Activated CD8-positive, alpha-beta memory T cell treated with anti-CD3 and anti-CD28 coated beads, Interleukin-2, amount 50 U/mL, for 4 hours (primary cell): ENCODE measurements at places on chromosomes 16 and 17.
A peak's percentile ranks its signal among the peaks of the same experiment; 100 is the strongest.

GRCh38 chr17:2928294-2928890 lies 132.2 kb downstream of the RAP1GAP2 start:
- DNase-seq: no peak

GRCh38 chr17:9468532-9468931 lies 107.1 kb downstream of the STX8 start:
- DNase-seq: no peak

GRCh38 chr16:31699601-31700000 lies 171.9 kb downstream of the AHSP start:
- no peak for DNase-seq

- no peak for DNase-seq
Measured at GRCh38 chr17:60086818-60087591, 8.3 kb upstream of the HEATR6 start.

- peak; percentile 22 for DNase-seq
Measured at GRCh38 chr17:81890447-81891302, 711 bp downstream of the ALYREF start.

GRCh38 chr17:8504460-8505207 lies 69.0 kb downstream of the NDEL1 start:
- DNase-seq: no peak

DNA sequence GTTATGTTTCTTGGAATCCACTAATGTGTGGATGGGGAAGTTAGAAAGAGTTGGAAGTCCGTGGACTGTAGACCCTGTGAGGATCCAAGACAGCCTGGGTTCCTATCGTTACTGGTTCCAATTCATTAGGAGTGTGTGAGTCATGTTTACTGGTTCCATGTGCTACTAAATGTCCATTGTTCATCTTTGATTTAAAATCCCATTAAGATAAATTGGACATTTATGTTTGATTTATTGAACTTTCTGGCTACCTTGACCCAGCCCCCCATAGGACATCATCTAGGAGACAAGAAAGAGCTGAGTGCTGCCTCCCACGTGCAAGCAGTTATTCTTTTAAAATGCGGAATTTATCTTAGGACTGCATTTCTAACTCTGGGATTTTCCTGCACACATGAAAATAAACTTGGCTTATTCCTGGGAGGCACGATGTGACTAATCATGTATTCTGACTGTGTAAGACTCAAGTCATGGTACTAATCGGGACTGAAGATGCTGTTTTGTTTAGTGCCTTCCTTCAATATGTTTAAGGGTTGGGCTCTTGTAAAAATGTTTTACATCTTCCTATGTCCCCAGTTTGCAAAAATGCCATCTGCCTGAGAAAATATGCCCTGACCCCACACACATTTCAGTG lies 53.4 kb downstream of the RGS9 start:
- no peak for DNase-seq

- DNase-seq: no peak
Measured at GRCh38 chr17:50583641-50584040, 23.1 kb downstream of the CACNA1G start.

- DNase-seq: no peak
Measured at GRCh38 chr17:57701124-57701523, 44.0 kb downstream of the CCDC182 start.

DNA sequence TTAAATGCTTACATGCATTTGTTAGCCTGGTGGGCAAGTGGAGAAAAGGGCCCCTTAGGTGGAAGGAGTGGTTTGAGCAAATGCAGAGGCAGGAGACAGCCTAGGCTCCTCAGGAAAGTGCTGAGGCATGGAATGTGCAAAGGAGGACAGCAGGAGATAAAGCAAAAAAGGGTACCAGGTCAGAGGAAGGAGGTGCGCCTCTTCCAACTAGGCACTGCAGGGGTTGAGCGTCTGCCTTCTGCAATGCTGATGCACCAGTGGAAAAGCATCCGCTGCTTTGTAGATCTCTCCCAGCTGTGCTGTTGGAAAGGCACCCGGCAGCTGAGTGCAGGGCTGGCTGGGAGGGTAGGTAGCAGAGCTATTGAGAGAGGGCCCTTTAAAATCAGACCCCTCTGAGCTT lies 287.0 kb upstream of the XYLT1 start:
- DNase-seq: no peak

DNA sequence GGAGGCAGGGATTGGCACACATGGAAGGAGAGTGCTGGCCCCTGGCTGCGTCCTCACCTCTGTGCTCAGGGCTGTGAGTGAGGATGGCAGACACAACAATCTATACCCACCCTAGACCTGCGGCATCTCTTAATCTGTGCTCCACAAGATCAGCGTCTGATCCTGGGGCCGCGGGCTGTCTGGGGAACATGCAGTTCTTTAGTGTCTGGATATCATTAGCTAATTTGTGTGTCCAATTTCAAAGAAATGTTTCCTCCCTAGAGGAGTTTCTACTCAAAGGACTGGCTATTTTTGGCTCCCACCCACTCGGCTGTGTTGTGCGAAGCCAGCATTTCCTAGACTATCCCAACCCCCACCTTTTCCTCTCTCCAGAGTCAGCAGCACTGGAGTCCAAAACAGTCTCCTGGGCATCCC lies 93.8 kb downstream of the GRIN2A start:
- no peak for DNase-seq

- no peak for DNase-seq
Measured at GRCh38 chr16:11632455-11632939, 35.8 kb upstream of the SNN start.

GRCh38 chr17:68595496-68595895 lies 5.7 kb downstream of the FAM20A start:
- no peak for DNase-seq

DNA sequence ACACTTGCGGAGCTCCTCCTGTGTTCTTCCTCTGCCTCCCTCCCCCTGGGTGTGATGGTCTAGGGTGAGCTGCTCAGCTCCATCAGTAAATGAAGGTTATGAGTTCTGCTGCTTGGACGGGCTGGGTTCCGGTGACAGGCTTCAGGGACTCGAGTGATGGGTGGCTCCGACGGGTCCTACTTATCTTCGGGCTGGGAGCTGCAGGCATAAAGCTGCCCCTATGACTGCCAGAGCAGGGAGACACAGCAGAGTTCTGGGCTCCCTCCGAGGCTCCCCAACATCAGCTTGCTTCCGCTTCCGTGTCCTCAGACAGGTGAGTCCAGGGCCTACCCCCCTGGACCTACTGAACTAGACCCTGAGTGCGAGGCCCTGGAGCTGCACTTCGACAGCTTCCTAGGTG lies 11.3 kb upstream of the MLKL start:
- no peak for DNase-seq

- no peak for DNase-seq
Measured at GRCh38 chr17:13243585-13243984, 225.8 kb upstream of the ELAC2 start.

DNA sequence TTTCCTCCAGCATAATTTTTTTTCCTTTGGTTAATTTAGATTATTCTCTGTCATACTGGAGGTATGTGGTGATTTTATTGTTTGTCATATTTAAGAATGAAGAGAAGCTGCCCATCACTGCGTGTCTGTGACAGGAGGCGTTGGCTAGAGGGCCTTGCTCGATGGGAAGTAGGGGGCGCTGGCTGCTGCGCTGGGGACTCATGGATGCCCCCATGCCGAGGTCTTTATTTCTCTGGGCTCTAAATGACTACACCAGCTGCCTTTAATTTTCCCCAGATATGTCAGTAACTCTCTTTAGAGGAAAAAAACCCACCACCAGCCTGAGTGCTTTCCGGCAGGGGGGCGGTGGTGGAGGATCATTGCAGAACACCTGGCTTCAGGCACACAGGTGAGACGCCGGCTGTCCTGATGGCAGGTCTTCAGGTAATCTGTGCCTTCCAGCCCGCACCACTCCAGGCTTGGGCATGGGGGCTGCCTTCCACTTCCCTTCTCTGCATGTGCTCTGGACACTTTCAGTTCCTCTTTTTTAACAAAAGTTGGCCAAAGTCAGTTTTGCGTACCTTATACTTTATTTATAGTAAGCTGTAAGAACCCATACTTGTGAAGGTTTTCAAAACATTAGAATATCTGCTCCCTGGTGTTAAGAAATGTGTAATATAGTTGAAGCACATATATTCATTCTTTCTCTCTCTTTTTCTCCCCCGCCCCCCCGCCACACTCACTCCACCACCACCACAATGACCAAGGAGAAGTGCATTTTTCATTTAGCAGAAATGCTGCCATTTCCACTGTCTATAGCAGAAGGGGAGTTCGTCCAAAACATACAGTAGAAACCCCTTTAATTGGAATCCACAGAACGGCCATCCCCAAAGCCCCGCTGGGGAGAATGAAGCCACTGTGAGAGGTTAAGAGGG lies 192.7 kb downstream of the RPTOR start:
- DNase-seq: no peak

- no peak for DNase-seq
Measured at GRCh38 chr17:17824783-17825614, 11.8 kb downstream of the SREBF1 start.

- DNase-seq: no peak
Measured at GRCh38 chr17:55332296-55333041, 67.7 kb downstream of the HLF start.

- no peak for DNase-seq
Measured at GRCh38 chr16:20897922-20898321, 2.2 kb downstream of the DCUN1D3 start.

DNA sequence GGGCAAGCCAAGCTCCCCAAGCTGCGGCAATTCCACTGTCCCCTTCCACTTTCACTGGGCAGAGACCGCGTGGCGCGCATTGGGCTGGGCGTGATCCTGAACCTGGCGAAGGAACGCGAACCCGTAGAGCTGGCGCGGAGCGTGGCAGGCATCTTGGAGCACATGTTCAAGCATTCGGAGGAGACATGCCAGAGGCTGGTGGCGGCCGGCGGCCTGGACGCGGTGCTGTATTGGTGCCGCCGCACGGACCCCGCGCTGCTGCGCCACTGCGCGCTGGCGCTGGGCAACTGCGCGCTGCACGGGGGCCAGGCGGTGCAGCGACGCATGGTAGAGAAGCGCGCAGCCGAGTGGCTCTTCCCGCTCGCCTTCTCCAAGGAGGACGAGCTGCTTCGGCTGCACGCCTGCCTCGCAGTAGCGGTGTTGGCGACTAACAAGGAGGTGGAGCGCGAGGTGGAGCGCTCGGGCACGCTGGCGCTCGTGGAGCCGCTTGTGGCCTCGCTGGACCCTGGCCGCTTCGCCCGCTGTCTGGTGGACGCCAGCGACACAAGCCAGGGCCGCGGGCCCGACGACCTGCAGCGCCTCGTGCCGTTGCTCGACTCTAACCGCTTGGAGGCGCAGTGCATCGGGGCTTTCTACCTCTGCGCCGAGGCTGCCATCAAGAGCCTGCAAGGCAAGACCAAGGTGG lies 9.8 kb downstream of the SARM1 start:
- DNase-seq: no peak

DNA sequence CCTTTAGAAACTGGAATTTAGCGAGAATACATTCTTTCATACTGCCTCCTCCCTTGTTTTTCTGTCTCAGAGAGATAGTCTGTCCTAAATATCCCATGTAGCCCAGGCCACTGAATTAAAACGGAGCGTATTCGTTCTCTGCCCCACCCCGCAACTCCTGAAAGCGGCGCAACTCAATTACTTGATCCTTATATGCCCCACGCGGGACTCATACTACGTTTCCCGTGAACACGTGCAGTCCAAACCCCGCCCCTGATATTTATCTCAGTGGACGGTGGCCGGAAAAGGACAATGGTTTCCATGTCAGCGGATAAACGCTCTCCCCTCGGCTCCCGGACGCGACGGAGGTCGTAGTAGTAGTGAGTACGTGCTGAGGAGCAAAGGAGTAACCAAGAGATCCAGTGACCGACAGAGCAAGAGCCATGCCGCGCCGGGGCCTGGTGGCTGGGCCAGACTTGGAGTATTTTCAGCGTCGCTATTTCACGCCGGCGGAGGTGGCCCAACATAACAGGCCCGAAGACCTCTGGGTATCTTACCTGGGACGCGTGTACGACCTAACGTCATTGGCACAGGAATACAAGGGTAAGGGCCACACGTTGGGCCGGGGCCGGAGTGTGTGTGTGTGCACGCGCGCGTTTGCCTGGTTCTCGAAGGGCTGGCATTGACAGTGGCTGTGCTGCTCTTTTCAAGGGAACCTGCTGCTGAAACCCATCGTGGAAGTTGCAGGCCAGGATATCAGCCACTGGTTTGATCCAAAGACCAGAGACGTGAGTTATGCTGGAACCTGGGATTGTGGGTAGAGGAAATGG lies at the start of gene CYB5D1:
Gene CYB5D1 (plus strand): TSS at position 291 of the 809 bp plus-strand sequence. CDS start 132 bp downstream, at position 423.
- DNase-seq: peak; percentile 85

DNA sequence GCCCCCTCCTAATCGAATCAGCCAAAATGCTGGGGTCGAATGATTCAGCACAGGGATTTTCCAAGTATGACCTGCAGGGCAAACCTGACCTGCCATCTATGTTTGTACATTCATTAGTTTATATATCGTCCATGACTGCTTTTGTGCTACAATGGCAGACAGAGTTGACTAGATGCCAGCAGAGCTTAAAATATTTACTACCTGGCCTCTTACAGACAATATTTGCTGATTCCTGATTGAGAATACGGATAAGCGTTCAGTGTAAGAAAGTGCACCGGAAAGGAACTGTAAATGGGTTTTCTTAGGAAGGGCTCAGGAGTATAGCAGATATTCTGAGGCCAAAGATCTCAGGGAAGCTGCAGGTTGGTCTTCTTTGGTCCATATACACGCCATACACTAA lies 11.7 kb upstream of the TOM1L1 start:
- no peak for DNase-seq

DNA sequence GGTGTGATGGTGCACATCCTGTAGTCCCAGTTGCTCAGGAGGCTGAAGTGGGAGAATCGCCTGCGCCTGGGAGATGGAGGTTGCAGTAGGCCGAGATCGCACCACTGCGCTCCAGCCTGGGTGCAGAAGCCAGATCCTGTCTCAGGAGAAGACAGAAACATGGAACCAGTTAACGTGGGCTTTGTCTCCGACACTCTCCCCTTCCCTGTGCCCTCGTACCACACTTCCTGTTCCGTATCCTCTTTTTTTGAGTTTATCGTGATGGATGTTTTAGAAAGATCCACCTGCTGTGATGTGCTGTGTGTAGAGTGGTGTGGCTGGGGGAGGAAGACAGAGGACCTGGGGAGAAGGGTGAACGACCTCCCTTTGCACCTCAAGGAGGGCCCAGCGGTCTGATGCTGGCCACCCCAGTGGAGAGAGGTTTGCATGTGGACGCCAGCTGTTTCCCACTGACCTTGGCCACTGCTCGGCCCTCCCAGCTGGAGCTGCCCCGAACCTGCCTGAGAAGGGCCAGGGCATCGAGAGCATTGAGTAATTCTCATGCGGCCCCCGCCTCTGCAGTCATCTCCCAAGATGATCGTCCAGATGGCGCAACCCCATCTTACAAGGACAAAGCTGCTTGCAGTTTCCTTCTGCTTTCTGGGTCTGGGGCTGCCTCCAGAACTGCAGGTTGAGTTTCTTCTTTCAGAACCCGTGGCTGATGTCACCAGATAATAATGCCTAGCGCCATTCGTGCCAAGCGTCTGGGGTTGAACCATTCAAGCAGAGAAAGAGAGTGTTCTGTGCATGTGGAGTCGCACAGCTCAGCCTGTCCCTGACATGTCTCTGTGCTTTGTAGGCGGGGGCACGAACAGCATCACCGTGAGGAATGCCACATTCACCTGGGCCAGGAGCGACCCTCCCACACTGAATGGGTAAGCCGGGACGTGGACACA lies 126.3 kb downstream of the ABCC1 start:
- DNase-seq: no peak

- DNase-seq: peak; percentile 50
Measured at GRCh38 chr17:10618202-10618635, 38.9 kb downstream of the MYH3 start.
